ENCODE measurements at places on chromosomes 1 and 21. TPM values are rescaled to one million over a fixed set of nuclear protein-coding genes. Genes with fewer than 3 reads are reported as not detected.

Gene S100A16
- total RNA-seq, result 225 TPM

Gene HRNR
- total RNA-seq, result not detected

Gene DIP2A
- total RNA-seq, result 30.8 TPM

Gene OR2L5
- 0.32 TPM for total RNA-seq

Gene CD1B
- not detected for total RNA-seq

Gene XCL1
- not detected for total RNA-seq

Gene LCE1E
- total RNA-seq, result not detected

Gene POU3F1
- not detected for total RNA-seq

Gene SLC1A7
- total RNA-seq, result not detected

Gene CFHR5
- total RNA-seq, result not detected

Gene MAP3K21
- 0.36 TPM for total RNA-seq

Gene ELK4
- total RNA-seq, result 29.4 TPM

Gene TMEM240
- 4.7 TPM for total RNA-seq

Gene SPRR5
- total RNA-seq, result not detected

Gene LRRC39
- 0.65 TPM for total RNA-seq

Gene DNAJC28
- 1.5 TPM for total RNA-seq

Gene SPRR2F
- not detected for total RNA-seq

Gene C1orf141
- not detected for total RNA-seq

Gene HHIPL2
- total RNA-seq, result 3.9 TPM

Gene SAMD11
- total RNA-seq, result 1.8 TPM

Gene ZYG11A
- 2.1 TPM for total RNA-seq

Gene S100A2
- total RNA-seq, result 6.8 TPM

Gene LAD1
- total RNA-seq, result 0.16 TPM

Gene ITLN1
- total RNA-seq, result not detected

Gene CD1C
- not detected for total RNA-seq

Gene SGIP1
- total RNA-seq, result 50.0 TPM

Gene C1QB
- not detected for total RNA-seq

Gene ILDR2
- total RNA-seq, result not detected

Gene FAM229A
- total RNA-seq, result 1.2 TPM

Measured in hair follicle dermal papilla cell (primary cell).